RPMI8226 (cell line): ENCODE measurements at places on chromosomes 3 and 15.

DNA sequence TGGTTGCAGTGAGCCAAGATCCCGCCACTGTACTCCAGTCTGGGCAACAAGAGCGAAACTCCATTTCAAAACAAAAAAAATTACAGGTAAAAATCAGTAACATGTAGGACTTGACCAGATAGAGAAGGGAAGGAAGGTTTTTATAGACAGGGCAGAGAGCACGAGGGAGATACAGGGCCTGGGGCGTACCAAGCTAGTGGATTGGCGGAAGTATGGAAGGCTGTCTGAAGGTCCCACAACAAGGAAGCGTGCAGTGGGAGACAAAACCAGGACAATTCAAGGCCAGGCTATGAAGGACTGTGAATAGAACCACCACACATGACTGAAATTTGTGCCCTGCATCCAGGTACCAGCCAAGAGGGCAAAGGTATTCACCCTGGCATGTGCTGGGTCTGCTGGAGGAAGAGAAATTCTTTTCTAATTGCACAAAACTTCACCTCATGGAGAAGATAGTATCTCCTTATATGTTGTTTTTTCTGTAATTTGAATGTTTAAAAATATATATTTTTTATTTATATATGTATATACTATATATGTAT lies 33.0 kb upstream of the BCL2A1 start:
- no peak for DNase-seq

- DNase-seq, result no peak
Observed at GRCh38 chr3:160217675-160218074, 7.5 kb upstream of the C3orf80 start.

DNA sequence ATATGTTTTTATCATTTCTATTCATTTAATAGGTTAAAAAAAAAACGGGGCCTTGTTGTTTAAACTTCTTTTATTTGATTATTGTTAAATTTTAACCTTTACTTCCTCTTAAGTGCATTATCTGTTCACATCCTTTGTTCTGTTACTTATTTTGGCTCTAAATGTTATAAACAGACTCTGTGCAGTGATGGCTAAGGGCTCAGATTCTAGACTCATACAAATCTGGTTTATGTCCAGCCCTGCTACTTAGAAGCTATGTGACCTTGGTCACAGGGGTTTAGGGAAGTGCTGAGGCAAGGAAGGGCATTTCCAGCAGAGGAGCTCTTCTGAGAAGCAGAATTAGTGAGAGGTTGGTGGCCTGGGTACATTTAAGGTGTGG lies 55.3 kb upstream of the VILL start:
- DNase-seq, result no peak

GRCh38 chr15:54045397-54045796 lies 67.2 kb downstream of the UNC13C start:
- DNase-seq, result no peak

DNA sequence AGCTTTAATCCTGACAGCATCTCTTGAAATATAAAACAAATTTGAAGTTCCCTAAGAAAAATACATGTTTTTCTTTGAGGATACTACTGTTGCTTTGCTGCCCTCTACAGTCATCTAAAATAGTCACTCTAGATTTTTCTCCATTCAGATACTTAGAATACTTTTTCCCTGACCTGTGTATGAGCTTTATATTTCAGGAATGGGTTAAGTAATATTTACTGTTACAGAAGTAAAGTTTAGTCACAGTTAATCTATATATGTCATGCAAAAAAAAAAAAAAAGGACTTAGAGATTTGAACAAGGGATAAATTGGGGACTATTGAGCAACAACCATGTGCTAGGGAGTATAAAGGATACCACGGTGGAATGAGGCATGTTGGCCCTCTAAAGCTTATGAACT lies 8.8 kb downstream of the NECTIN3 start:
- no peak for DNase-seq

GRCh38 chr15:50077176-50077575 lies 41.9 kb downstream of the ATP8B4 start:
- no peak for DNase-seq

- DNase-seq, result peak; percentile 41
Observed at GRCh38 chr3:67781218-67781617, 126.8 kb upstream of the SUCLG2 start.

DNA sequence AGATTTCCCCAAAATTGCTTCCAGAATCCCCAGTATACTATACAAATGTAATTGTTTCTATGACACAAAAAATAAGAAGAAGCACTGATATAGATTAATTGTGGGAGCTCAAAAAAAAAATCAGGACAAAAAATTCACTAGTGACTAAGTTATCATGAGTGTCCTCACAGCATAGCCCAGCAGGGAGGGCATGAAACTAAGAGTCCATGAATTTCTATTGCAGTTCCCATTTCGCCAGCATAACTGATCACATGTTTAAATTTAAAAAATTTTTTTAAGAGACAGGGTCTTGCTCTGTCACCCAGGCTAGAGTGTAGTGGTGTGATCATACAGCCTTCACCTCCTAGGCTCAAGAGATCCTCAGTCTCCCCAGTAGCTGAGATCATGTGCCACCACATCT lies 10.6 kb downstream of the NCEH1 start:
- no peak for DNase-seq

DNA sequence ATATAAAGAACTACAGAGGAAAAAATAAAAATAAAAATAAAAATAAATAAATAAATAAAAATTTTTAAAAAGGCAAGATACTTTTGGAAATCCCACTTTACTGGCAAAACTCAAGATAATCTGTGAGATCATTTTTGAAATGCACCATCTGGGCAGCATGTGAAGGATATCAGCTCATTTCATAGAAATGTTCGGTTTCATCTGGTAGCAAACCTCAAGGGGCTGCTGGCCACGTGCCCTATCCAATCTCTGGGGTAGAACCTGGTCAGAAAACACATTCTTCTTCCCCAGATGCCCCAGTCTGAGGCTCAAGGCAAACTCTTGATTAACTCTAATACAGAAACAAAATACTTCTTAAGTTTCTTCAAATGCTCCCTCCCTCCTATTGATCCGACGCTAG lies 166.0 kb downstream of the FMN1 start:
- DNase-seq, result peak; percentile 25

- DNase-seq, result no peak
Observed at GRCh38 chr3:86149054-86149453, 841.9 kb downstream of the VGLL3 start.

DNA sequence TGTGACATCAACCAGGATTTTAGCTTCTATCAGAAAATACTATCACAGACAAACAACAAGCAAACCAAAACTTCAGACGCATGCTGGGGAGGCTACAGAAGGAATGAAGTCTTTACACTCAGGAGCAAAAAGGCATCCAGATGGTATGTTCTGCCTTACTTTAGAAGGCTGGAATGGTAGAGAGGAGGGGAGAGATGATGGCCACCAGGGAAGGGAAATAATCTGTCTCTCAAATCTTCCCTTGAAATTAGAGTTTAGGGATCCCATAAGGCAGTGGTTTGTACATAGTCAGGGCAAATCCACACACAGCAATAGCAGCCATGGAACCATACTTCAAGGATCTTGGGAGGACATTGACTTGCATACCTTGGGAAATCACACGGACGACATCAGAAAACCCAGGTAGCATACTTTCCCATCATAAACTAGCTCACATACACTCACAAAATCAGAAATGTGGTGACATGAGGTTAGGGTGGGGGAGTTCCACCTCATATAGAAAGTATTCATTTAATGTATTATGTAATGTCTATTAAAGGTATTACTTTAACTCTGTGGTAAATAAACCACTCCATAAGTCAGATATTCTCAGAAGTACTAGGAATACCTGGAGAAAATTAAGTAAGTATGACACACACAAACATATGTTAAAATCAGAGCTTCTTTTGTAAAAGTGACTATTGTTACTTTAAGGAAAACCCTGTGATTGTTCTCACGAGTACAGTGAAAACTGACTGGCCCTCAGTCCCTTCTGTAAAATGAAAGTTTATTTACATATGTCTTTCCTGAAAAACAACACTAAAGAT lies 9.4 kb downstream of the BTLA start:
- no peak for DNase-seq

- peak; percentile 42 for DNase-seq
Observed at GRCh38 chr15:85772668-85773067, 22.1 kb downstream of the KLHL25 start.

- no peak for DNase-seq
Observed at GRCh38 chr3:23624305-23624704, 181.4 kb upstream of the UBE2E1 start.

- DNase-seq, result no peak
Observed at GRCh38 chr3:14592836-14593235, 52.7 kb upstream of the GRIP2 start.

GRCh38 chr15:37106490-37107001 lies 6.2 kb upstream of the MEIS2 start:
- DNase-seq, result peak; percentile 40

DNA sequence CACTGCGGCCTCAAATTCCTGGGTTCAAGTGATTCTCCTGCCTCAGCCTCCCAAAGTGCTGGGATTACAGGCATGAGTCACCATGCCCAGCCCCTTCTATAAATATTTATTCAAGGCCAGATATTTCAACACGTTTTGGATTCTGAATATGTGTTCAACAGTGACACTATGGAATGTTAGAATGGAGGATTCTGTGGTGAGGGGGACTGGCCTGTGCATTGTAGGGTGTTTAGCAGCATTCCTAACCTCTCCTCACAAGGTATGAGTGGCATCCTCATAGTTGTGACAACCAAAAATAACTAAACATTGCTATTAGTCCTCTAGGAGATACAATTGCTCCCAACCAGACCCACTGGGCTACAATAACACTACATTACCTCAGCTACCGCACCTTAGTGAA lies 104.0 kb upstream of the ATP10A start:
- no peak for DNase-seq

DNA sequence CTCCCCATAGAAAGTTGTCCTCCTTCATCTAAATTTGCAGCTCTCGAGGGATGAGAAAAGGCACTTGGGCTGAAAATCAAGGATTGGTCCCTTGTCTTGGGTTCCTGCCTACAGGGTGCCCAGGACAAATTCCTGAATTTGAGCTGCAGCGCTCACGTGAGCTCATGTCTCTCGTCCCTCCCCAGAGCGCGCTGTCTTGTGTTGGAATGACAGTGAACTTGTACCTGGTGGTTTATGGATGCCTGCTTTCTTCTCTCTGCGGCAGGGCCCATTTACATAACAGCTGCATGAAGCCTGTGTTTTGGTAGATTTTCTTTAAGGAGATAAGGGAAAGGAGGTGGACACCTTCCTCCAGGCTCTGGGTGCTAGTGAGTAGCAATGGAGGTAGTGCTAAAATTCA lies 4.3 kb downstream of the RYR3 start:
- DNase-seq, result no peak

DNA sequence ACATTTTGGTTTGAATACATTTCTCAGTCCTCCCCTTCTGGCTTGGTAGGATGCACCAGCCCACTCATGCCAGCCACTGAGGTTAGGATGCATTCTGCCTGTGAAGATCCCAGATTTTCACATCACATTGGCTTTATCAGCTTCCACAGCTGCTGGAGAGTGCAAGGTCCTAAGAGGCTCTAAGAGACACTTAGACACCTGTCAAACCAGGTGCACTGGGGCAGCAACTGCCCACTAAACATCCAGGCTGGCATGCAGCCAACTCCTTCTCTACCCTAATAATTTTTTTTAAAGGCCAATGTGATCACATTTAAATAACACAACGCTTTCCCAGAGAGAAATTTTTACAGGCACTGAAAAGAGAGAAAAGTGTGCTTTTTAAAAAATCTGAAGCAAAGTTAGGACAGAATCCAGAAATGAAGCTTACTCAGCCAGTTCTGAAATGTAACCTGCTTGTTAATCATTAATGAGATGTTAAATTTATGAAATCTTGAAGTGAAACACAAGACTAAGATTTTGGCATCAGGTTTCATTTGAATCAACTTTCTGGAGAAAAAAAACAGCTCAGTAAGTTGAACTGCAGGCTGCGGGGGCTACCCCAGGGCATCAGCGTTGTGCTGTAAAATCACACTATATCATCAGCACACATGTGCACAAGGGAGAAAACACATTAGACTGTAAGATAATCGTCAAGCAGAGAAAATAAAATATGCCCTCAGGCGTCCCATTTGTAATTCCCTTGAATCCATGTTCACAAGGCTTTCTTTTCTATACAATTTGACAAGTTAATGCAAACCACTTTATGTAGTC lies 312.9 kb downstream of the ZBBX start:
- peak; percentile 99 for DNase-seq

GRCh38 chr3:127988770-127989557 lies 63.3 kb upstream of the SEC61A1 start:
- DNase-seq, result no peak

- no peak for DNase-seq
Observed at GRCh38 chr15:100652116-100652515, 49.7 kb downstream of the ASB7 start.

DNA sequence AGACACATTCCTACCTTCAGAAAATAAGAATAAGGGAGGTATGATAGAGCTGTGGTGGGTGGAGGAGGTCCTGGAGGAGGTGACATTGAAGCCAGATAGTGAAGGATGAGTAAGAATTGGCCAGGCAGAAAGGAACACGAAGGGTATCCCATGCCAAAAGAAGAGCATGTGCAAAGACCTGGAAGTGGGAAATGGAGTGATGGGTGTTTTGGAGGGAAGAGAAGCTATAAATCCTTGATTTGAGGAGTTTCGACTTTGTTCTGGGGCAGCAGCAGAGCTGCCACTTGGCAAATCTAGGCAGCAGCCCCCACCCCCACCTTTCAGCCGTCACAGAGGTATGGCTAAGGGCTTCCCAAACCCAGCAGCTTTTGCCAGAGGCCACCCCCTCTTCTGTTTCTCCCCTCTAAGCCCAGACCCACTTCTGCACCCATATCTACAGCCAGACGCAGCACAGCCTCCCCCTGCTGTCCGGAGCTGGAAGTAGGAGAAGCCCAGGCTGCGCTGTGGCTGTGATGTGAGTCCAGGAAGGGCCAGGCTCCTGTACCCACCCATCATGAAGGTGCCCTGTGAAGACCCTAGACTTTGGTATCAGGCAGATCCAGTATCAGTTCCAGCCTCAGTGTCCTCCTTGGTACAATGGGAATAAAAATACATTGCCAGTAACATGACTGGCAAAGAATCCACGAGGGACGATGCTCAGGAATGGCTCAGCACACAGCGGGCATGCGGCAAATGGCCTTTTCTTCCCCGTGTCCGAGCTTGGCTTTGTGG lies 188.7 kb upstream of the LINGO1 start:
- DNase-seq, result peak; percentile 78

- peak; percentile 23 for DNase-seq
Observed at GRCh38 chr3:149224736-149225594, 3.3 kb upstream of the CP start.

GRCh38 chr3:169634618-169635236 lies 28.8 kb downstream of the MECOM start:
- peak; percentile 60 for DNase-seq

DNA sequence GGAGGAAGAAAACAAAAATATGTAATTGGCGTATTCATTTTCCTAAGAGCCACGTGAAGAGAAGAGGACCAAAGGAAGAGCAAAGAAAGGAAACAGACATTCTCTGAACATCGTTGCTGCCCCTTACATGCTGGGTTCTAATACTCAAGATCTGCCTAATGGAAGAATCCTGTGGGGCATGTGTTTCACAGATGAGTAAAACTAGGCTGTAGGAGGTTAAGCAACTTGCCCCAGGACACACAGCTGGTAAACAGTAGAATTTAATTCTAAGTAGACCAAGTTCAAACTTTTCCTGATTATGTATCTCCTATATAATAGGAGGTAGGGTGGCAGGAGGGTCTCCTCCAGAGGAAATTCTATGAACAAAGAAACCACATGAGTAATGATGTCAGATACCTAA lies 106.1 kb upstream of the TNFAIP8L3 start:
- DNase-seq, result no peak
